Stimulated activated CD8-positive, alpha-beta memory T cell treated with anti-CD3 and anti-CD28 coated beads, Interleukin-15, amount 100 ng/mL, for 1 hour (primary cell): ENCODE measurements at places on chromosomes 4 and X.

- no peak for DNase-seq
Measured at GRCh38 chr4:147479786-147480185, 1.1 kb upstream of the EDNRA start.

DNA sequence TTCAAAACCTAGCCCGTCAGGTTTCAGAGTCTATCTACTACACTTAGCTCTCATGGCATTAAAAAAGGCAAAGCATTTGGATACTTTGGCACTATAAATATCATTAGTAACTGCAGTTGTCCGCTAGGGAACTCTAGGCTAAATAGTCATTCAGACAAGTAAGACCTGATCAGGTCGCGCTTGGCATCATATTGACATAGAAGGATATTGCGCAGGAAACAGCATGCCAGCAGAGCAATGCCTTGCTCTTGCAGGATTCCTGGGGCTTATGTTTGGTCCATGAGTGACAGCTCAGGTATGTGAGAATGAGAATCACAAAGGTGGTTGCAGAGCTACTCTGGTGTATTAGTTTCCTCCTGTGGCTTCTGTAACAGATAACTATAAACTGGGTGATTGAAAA is 62.7 kb downstream of the KDM6A start:
- no peak for DNase-seq

DNA sequence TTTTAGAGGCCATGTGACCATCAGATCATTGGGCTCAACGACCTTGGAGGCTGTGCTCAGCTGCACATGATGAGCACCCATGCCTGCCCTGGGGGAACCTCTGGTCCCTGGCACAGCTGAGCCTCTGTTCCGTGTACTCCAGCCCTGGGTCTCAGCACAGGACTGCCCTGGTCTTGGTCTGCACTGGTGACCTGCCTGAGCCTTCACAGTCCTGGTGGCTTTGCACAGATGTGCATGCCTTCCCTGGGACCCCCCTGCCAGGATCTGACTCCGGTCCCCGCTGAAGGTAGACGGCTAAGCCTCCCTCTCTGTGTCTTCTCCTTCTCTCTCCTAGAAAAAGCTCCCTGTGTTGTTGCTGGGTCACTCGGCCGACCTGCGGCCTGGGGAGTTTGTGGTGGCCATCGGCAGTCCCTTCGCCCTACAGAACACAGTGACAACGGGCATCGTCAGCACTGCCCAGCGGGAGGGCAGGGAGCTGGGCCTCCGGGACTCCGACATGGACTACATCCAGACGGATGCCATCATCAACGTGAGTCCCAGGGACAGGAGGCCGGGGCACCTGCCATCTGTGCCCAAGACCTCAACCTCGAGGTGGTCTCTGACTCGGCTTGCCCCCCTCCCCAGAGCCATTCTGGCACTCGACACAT is 21.6 kb downstream of the HTRA3 start:
- no peak for DNase-seq

- DNase-seq = no peak
Measured at GRCh38 chr4:170038769-170039168, 12.6 kb upstream of the MFAP3L start.

DNA sequence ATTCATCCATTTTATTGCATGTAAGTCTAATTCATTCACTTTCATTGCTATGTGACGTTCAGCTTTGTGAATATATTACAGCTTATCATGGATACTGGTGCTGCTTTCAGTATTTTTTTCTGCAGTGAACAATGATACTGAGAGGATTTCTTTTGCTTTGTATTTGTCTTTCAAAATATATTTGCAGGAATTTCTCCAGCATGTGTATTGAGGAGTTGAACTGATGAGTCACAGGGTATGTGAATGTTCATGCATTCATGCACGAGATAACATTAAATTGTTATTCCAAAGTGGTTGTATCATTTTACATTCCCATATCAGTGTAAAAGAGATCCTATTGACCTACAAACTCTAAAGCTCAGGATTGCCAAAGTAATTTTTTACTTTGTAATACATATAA is 283.8 kb upstream of the ARSJ start:
- DNase-seq = no peak

- no peak for DNase-seq
Measured at GRCh38 chr4:149690726-149691125, 124.9 kb downstream of the IQCM start.

DNA sequence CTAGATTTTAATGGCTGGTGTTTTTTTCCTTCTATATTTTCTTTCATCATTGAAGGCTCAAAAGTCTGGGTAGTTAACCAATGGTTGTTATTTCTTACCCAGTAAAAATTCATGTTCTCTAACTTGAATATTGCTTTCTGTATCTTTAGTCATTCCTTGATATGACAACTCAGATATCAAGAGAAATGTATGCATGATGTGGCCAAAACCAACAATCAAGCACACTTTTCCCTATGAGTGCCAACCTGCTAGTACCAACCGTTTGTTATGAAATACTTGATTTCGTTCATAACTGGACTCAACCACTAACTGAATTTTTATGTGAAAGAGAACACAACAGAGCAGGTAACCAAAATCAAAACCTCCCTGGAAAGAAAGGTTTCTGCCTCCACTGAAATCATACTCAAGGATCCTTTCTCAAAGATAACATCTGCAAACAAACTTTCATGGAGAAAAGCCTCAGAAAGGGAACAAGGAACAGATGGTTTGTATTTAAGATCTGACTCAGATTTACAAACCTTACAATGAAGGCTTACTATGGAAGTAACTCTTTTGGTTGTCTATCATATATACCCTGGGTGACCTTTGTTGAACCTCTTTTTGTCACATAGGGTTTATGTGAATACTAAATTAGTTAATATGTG is 8.3 kb upstream of the VEGFC start:
- no peak for DNase-seq

- DNase-seq = no peak
Measured at GRCh38 chr4:169184236-169184635, 86.5 kb downstream of the SH3RF1 start.

GRCh38 chr4:181858741-181859140 is 384.5 kb upstream of the TENM3 start:
- no peak for DNase-seq

GRCh38 chr4:165826166-165826565 is 46.9 kb upstream of the TLL1 start:
- no peak for DNase-seq

GRCh38 chr4:39658756-39659155 is 20.1 kb upstream of the SMIM14 start:
- DNase-seq = no peak

- DNase-seq = no peak
Measured at GRCh38 chr4:170656506-170656905, 566.8 kb upstream of the AADAT start.

GRCh38 chrX:48475296-48475695 is 703 bp upstream of the FTSJ1 start:
- no peak for DNase-seq

DNA sequence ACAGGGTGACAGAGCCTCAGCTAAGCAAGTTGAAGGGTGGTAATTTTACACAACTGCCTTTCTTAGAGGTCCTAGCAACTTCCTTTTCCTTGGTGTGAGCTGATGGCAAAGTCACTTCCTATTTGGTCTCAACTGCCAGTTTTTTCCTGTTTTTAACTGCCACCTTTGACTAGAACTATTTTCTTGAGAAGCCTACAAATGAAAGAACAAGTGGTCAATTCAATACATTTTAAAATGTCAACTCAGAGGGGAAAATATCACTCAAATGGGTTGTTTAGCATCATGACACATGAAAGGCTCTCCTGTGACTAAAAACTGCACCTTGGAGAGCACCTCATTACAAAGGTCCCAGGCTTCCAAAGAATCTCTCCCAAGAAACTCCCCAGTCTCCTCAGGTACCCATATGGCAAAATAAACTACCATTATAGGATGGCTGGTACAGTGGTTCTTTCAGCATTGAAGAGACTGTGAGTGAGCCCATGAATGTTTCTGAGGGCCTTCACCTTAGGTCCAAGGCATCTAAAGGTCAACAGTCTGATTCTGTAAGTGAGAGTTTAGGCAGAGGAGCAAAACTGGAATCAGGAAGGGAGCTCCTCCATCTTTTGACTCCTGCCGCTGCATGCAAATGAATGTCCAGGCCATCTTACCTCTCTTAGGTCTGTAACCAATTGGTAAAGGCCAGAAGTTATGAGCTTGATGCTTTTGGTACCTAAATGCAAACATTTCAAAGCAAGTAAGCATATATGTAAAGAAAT is 5.5 kb upstream of the STK26 start:
- no peak for DNase-seq

DNA sequence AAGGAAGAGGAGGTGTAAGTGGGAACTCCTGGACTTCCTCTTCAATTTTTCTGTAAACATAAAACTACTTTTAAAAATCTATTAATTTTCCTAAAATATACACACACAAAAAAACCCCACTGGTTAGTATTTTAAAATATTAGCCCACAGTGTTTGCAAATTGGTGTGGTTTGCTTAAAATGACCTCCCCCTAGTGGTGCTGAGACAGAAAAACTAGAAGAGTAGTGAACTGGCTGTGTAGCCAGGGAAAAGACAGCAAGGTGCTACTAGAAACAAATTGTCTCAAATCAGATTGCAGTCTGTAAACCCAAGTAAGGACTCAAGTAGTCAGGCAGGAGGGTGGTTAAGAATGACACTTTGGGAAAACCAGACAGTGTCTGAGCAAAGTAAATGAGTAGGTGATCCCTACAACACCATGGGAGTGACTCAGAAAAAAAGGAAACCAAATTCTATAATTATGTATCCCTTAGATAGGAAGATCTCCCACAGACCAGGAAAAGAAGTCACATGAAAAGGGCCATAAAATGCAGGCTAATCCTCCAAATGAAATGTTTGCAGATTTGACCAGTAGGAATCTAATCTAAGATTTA is 26.0 kb downstream of the AMTN start:
- DNase-seq = no peak

DNA sequence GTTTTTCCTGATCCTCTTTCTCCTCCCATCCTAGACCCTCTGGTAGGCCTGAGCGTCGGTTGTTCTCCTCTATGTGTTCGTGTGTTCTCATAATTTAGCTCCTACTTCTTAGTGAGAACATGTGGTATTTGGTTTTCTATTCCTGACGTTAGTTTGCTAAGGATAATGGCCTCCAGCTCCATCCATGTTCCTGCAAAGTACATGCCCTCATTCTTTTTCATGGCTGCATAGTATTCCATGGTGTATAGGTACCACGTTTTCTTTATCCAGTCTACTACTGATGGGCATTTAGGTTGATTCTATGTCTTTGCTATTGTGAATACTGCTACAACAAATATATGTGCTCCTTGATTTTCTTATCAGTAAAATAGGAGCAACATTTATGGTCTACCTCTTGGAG is 146.8 kb upstream of the PTCHD1 start:
- no peak for DNase-seq
